C1 segment of cervical spinal cord (tissue), 14 donors: ENCODE measurements at places on chromosomes 4 and X.

DNA sequence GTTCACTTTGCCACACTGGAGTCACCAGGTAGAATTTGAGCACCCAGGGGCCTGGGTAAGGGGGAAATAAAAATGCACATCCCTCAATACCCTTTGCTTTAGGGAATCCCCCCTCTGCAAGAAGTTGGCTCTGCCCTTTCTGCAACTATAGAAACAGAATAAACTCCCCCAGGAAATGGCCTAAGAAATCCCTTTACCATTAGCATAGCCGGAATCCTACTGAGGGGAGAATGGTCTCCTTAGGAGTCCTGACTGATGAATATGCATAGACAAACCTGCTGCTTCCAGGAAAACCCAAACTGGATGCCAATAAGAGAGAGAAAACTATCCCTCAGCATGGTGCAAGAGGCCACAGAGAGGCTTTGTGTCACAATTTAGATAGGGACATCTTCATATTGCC lies 11.0 kb downstream of the EFHC2 start:
- DNase-seq = no peak

- no peak for DNase-seq
Observed at GRCh38 chr4:113513382-113513781, 248.2 kb downstream of the CAMK2D start.

- DNase-seq = no peak
Observed at GRCh38 chr4:154464654-154465053, 26.9 kb downstream of the DCHS2 start.

GRCh38 chr4:81664079-81664478 lies 192.4 kb upstream of the RASGEF1B start:
- DNase-seq = no peak

DNA sequence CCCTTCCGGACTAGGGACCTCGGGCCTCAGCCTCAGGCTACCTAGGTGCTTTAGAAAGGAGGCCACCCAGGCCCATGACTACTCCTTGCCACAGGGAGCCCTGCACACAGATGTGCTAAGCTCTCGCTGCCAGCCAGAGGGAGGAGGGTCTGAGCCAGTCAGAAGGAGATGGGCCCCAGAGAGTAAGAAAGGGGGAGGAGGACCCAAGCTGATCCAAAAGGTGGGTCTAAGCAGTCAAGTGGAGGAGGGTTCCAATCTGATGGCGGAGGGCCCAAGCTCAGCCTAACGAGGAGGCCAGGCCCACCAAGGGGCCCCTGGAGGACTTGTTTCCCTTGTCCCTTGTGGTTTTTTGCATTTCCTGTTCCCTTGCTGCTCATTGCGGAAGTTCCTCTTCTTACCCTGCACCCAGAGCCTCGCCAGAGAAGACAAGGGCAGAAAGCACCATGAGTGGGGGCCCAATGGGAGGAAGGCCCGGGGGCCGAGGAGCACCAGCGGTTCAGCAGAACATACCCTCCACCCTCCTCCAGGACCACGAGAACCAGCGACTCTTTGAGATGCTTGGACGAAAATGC lies at the start of gene WAS:
Gene WAS, plus strand, starts transcription at position 389 of the 572 bp plus-strand sequence. Its CDS starts 55 bp downstream, at position 444.
- DNase-seq = no peak

DNA sequence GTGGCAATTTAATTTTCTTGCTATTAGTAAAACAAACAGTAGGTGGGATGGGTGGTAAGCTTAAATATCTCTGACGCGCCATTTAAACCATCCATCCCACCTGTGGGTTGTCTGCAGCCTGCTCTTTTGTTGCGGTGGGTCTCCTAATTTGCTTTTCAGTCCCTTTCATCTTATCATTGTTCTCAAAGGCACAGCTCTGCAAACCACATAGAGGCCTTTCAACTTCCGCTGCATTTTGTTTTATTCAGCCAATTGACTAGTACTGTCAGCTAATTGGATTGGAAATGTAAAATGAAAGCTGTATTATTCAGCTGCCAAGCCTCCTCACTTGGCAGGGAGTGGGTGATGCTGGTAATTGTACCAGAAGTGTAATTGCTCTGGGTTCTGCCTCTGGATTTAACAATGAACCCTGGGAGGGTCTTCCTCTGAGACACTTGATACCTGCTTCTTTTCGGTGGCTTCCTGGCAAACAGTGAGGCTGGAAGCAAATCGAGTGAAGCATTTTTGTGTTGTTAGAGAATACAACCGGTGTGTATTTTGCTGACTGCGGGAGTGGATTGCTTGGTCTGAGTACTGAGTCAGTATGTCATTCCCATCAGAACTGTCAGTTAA lies 165.6 kb downstream of the FRAS1 start:
- no peak for DNase-seq

DNA sequence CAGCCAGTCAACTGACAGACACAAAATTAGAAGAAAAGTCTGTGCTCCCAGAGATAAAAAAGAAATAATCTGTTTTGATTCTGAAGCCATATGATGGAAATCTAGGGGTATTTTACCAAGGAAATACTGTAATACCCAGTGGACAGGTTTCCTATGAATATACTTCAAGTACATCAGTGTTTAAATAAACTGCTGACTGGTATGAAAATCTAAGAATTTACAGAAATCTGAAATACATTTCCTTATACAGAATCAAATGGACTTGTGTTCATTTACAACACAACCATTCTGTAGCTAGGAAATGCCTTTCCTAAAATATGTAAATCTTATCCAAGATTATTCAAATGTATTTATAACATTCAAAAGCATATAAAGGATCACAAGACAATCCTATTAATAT lies 13.4 kb downstream of the YTHDC1 start:
- no peak for DNase-seq

- no peak for DNase-seq
Observed at GRCh38 chrX:118062817-118063615, 53.6 kb downstream of the KLHL13 start.

GRCh38 chr4:184473499-184474262 lies 669 bp downstream of the IRF2 start:
- peak; percentile 44 for DNase-seq

DNA sequence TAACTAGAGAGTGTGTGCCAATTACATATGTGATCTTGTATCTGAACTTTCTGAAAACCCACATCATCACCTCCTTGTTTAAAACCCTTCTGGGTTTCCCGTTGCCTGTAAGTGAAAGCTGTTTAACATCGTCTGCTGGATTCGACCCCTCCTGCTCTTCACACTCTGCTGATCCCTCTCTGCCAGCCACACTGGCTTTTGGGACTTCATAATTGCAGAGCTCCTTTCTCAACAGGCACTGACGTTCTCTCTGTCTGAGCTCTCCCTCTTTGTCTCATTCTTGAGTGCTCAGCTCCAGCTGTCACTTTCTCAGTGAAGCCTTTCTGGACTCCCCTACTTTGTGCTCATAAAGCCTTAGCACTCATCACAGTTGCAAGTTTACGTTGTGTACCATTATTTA lies 153.9 kb downstream of the CEP135 start:
- DNase-seq = no peak

DNA sequence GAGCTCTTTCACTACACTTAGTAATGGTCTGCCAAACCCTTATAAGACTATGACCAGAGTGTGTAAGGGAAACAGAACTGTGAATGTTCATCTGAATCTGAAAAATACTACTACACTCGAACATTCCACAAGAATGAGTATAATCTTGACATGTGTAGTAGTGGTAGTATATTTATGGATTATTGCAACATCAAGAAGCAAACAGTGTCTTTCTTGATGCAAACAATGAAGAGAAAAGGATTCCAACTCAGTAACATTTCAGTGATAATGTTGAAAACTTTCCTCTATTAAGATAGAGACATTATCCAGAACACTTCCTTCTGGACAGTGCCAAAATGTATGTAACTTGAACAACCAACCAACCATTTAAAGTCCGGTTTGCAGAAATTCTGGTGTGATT lies 394.7 kb upstream of the CPEB2 start:
- DNase-seq = no peak

- no peak for DNase-seq
Observed at GRCh38 chr4:3235581-3235980, 13.4 kb upstream of the MSANTD1 start.

DNA sequence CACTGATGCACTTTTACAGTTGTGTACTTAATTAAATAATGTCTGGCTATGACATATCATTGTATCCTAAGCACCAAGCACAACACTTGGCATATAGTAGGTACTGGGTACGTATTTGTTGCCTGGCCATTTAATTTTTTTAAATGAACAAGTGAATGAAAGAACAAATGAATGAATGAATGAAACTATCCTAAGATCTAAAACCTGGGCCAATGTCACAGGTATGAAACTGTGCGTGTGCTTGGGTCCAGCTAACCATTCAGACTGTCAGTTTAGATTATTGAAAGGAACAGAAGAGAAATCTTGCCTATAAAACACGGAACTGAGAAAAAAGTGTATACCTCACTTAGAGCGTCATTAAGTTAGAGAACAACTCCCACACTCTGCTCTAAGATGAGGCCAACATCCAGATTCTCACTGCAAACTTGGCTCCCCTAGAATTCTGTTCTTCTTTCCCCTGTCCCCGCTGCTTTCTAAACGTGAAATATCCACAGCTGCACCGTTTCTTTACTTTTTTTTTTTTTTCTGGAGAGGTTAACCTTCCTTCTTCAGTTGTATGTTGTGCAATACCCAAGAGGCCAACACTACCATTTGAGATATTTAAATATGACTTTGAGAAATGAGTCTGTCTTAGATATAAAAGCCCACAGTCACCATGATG lies 17.3 kb upstream of the SEL1L3 start:
- no peak for DNase-seq

DNA sequence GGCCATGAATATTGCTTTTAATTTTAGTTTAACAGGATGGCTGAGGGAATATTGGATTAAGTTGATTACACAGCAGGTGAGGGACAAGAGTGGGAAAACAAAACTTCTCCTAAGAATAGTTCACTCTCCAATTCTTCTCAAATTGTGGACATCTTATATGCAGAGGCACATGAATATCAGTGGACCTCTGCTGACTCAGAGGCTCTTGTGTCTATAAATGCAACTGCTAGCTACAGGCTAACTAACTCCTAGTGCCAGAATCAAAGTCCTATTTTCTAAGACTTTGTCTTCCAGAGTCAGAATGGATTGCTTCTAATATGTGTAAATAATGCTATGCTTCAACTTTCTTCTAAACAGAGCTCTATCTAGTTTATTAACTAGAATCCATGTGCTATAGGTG lies 175.8 kb downstream of the IL15 start:
- DNase-seq = no peak

GRCh38 chr4:1643971-1644735 lies 40.0 kb downstream of the FAM53A start:
- no peak for DNase-seq

DNA sequence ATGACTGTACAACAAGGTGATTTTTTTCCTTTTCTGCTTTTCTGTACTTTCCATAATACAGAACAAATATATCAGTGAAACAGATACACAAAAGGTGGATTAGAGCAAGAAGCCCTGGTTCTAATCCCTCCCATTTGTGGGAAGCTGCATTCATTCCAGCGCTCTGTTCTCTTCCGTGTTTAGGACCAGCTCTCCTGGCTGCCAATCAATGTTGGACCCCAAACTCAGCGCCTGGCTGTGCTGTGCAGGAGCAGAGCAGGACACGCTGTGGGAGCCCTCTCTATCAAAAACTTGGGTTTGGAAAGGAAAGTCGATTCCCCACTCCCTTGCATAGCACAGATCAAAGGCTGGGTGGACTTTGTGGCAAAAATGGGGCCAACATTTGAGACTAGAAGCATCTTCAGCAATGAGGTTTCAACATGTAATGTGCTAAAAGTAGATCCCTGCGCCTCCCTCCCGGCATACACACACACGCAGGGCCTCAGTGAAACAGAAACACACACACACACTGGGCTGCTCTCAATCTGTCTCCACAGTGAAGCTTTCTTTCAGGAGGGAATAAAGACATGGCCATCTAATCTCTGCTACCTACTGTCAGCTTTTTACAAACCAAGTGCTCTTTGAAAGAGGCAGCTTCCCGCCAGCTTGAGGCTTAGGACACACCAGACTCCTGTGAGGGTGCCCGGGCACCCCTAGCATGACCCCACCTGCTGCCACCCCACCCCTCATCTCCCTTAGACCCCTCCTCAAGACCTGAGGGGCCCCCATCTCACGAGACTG lies 12.2 kb downstream of the WDR1 start:
- no peak for DNase-seq
